OCI-M1 (cell line): ENCODE measurements at places on chromosomes 11 and 22.

DNA sequence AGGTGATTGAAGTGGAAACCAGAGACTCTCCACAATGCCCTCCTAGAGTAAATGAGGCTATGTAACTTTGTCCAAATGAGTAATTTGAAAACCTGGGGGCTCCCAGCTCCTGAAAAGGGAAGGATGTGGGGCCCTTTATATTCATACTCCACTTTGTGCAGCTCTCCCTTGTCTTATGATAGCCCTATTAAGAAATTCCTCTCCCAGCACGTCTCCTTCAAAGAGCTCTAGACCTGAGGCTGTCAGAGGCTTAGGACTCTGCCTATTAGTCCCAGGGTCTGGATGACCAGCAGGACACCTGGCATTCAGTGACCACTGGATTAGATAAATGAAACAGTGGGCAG lies 2.1 kb downstream of the SLC43A1 start:
- no peak for DNase-seq

- no peak for DNase-seq
Measured at GRCh38 chr11:70778883-70779282, 380.6 kb downstream of the CTTN start.

GRCh38 chr11:68999093-68999747 lies 13.8 kb downstream of the MRGPRF start:
- no peak for DNase-seq

DNA sequence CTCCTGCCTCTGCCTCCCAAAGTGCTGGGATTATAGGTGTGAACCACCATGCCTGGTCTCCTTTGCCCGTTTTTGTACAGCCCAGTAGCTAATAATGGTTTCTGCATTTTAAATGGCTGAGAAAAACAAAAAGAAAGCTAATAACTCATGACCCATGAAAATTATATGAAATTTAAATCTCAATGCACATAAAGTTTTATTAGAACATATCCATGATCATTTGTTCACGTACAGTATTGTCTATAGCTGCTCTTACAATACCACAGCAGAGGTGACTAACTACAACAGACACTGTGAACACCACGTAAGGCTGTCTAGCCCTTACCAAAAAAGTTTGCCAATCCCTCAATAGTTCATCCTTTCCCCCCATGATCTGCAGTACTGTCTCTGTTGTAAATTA lies 6.4 kb upstream of the PLAAT2 start:
- no peak for DNase-seq

- no peak for DNase-seq
Measured at GRCh38 chr11:19806251-19806650, 93.6 kb downstream of the NAV2 start.

DNA sequence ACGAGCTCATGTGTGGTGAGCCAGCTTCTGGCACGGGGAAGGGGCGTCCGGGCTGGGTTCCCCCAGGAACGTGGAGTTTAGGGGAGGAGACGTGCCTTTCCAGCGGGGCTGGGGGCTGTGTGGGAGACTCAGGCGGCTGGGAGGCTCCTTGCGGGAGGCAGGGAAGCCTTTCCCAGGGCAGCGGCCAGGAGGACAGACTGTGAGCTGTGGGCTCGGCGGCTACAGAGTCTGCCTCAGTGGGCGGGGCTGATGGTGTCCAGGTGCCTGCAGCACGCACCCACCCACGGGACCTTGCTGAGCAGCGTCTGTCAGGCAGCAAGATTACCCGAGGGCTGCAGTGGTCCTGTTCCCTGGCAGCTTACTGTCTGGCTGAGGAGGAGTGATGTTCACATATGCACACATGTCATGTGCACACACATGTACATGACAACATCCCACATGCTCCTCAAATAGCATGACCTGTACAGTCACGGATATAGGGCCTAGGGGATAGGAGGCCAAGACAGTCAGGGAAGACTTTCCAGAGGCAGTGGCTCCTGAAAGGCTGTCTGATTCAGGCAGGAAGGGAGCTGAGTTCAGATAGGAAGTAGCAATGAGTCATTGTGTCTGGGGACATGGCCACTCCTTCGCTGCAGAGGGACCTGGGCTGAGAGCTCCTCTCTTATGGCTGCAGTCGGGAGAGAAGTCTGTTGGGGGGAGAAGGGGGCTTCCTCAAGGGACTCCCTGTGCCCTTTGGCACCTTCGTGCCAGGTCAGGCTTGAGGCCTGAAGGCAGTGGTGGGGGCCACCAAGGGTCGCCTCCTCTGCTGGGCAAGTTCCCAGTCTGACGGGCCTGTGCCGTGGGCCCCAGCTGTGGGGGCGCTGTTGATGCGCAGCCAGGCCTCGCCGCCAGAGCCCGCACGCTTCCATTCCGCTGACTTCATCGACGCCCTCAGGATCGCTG lies 23.3 kb upstream of the PPP6R3 start:
- no peak for DNase-seq

DNA sequence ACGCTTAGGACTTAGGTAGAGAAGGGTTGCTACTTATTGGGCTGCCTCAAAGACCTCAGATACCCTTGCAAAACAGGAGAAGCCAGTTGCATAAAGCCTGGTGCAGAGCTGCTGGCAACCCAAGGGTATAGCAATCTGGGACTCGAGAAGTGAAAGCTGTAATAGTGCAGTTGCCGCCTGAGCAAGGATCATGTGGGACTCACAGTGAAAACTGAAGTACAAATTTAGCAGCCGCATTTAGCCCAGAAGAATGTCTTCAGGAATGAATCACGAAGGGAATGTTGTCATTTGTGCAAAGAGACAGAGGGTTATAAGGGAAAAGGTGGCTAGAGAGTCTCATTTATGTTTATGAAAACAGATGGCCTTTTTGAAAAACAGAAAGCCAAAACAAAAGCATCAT lies 267.2 kb downstream of the TENM4 start:
- no peak for DNase-seq

- DNase-seq: no peak
Measured at GRCh38 chr11:123469089-123469488, 39.0 kb downstream of the GRAMD1B start.

- DNase-seq: no peak
Measured at GRCh38 chr11:11620921-11621572, 758 bp downstream of the GALNT18 start.

DNA sequence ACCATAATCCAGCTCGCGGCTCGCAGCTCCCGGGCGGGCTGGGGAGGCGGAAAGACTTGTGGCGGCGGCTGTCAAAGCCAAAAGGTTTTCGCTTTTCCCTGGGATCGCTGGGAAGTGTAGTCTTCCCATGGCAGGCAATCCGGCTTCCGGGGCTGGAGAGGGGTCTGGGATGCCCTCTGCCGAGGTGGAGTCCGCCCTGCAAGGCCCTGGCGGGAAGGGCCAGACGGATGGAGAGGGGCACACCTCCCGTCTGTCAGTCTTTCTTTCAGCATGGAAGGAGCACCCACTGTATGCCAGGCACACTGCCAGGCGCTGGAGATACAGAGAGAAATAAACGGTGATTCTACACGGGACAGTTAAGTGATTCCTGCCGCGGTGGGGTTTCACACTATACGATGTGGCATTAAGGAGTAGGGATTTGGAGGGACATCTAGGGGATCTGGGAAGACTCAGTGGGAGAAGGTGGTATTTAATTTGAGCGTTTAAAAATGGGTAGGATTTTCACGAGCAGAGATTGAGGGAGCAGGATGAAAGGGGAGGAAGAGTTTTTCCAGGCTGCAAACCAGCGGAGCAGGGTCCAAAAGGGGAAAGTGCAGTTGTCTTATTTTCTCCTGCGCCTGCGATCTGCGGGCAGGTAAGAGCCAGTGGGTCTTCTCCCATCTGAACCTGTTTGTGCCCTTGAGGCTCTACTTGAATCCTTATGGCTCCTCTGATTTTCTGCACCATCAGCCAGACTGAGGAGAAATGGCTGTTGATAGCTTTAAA lies at the start of gene BACE1:
TSS of gene BACE1 (minus strand) at position 60 of the 765 bp plus-strand sequence. CDS start 461 bp downstream, outside the sequence.
- DNase-seq: peak; percentile 96

DNA sequence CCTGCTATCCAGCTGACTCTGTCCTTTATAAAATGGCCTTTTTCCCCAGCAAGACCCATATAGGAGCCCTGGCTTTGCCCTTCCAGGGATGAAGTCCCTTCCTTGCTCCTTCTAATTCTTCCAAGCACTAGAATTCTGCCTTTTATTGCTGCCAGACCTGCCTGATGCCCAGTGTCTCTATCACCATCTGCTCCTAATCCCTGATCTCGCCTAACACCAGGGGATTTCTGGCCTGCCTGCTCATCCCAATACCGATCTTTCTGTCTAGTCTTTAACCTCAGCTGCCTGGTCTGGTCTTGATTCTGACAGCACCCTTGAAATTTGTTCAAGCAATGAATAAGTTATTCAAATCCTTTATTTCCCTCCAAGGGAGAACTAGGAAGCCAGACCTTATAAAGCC lies 150.2 kb downstream of the SPON1 start:
- DNase-seq: no peak

DNA sequence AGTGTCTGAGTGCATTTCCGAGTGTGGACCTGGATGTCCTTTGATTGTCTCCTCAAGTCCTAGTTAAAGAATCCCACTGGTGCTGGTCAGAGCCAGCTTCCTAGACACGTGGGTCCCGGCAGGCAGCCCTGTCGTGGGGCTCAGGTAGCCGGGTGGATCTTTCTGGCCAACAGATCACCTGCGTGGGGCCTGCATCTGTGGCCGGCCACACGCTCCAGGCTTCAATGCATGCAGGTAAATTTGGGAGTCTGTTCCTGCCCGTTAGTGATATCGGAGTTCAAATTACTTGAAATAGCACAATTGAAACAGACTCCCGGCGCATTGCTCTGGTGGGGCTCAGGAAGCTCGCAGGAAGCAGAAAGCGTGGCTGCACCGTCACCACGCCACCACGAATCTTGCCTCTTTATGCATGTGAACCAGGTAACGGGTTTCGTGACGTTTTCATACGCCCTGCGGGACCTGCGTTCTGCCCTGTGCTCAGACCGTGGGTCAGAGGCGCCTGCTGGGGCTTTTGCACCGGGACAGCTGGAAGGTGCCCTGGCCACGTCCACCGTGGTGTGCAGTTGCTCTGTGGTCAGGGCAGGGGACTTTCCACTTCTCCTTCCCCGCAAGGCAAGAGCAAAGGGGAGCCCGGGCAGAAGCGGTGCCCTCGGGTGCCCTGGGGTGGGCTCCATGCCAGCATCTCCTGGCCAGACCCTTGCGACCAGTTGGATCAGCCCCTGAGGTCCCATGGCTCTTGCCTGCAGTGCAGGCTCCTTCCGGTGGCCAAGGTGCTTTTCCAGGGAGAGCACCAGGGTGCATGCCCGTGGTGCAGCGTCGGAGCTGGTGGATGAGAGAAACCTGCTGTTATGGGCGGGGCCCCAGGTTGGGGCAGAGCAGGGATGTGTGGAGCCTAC lies 803.5 kb downstream of the BRD1 start:
- no peak for DNase-seq

DNA sequence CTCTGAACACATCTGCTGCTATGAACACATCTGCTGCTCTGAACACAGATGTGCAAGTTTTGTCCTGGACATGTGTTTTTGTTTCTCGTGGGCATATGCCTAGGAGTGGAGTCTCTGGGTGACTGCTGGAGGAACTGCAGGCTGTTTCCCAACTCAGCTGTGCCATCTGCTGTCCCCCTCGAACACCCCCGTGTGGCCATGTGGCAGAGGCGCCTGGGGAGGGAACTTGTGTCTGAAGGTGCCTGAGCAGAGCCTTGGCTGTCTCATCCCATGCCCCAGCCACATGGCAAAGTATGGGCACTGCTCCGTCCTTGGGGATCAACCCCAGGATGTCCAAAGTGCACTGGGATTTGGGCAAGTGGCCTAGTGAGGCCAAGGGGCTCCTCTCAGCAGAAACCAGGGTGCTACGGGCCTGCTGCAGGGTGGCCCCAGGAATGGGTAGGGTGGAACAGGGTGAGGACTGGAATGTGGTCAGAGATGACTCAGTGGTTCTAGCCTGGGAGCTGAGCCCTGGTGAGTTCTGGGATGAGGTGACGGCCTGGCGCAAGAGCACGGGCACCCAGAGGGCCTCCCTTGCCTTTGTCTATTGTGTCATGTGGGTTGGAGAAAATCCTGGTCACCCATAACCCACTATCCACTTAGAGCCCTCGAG lies 14.7 kb downstream of the GATD1 start:
- DNase-seq: no peak

DNA sequence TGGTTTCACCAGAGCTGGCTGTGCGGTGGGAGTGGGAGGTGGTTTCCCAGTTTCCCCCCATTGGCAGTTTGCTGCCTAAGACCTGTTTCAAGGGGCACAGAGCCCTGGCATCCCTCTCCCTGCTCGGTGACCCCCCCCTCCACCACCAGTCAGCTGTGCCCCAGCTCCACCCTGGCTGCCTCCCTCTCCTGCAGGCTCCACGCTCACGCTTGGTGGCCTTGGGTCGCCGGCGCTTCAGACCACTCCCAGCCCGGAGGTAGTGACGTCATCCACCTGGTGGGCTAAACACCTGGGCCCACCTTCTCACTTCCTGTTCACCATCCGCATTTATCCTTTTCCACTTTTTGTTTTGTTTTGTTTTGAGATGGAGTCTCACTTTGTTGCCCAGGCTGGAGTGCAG lies 7.8 kb downstream of the GAL start:
- DNase-seq: no peak

DNA sequence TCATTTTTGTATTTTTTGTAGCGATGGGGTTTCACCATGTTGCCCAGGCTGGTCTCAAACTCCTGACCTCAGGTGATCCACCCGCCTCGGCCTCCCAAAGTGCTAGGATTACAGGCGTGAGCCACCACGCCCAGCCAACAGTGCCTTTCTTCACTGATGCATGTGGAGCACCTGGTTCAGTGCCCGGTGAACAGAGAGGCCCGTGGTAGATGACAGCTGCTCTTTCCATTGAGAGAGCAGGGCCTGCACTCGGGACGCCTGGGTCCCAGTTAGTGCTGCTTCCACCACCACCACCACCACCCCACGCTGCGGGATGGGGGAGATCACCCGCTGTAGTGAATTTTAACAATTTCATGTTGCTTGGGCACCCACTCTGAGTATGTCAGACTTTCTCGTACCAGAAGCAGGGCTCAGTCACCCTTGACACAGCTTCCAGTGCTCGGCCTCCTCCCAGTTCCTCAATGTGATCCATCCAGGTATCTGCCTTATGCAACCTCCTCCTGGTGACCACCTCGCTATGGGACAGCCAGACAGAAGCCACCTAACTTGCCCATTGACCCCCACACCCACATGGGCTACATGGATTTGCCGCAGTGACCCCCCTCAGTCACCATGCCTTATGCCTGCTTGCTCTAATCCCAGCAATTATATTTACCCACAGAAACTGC lies 36.6 kb downstream of the ARRB1 start:
- DNase-seq: no peak

DNA sequence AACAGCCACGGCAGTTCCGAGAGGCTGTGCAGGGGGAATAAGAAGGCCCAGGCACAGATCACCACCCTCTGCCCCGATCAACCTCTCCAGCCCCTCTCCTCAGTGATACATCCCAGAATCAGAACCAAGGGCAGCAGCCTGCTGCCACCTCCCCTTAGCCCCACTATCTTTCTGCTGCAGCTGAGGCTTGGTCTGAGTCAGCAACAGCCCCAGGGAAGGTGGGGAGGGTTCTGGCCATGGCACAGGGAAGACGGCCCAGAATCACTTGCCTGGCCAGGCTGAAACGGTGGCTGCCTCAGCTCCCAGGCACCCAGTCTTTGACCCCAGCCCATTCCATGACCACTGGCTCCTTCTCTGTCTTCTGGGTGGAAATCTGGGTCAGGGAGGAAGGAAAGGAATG lies 2.3 kb downstream of the CHID1 start:
- DNase-seq: no peak

DNA sequence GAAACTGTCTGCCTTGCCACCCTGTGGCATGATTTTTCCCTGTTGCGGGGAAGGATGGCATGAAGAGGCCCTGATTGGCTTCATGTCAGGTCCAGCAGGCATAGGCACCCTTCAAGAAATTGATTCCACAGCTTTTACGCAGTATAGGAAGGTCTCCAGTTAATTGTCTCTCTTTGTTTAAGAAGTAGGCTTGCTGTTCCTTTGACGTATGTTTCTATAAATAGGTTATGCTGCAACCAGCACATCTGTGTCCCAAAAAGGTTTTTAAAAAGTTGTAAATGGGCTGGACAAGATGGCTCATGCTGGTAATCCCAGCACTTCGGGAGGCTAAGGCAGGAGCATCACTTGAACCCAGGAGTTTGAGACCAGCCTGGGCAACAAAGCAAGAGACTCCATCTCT lies 62.6 kb downstream of the CD6 start:
- no peak for DNase-seq
